ENCODE measurements at places on chromosomes 3 and 15.

DNA sequence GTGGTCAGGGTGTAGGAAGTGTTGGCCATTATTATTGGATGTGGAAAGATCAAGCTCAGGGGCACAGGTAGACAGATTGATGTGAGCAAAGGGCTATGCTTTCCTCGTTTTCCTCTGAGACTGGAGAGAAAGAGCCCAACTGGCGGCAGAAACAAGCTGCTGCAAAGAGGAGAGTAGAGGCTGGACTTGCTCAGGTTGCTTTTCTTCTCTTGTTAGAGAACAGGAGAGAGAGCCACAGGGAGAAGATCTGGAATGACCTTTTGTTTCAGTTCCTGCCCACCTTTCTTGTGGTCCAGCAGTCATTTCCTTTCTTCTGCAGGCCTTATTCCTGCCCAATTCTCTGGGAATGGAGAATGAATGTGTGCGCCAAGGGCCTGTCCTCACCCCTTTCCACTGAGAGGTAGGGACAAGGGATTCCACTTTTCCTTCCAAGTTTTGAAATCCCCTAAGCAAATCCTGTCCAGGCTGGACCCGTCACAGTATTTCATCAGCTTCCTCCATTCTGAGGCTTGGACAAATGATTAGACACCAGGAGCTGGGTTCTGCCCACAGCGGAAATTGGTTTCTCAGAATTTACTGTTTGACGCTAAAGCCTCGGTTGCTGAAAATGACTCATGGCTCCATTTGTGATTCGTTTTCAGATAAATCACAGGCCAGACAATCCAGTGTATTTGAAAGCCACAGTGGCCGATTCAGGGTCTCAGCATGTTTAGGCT lies 16.1 kb downstream of the ZNF80 start:
- DNase-seq, result peak; percentile 44

- DNase-seq, result no peak
These were observed 256.4 kb upstream of the UBE2E1 start for GRCh38 chr3:23549148-23549910.

- DNase-seq, result no peak
These were observed 11.6 kb downstream of the TAMM41 start for GRCh38 chr3:11835028-11835639.

- no peak for DNase-seq
These were observed 21.0 kb downstream of the PAQR5 start for GRCh38 chr15:69319384-69320375.

DNA sequence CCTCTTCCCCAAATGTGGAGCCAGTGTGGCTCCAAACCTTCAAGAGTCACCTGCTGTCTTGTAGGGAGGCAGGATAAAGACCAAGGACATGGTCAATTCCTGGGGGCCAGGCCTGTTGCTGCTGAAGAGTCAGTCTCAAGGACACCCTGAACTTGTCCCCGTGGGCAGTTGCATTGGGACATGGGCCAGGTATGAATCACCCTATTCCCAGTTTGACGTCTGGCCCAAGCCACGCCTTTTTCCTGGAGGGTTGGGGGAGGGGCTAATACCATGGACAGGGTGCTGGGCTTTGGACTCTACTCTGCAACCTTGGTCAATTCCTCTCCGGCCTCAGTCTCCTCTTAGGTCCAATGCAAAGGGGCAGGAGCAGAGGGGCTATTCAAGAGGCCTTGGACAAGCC lies 10.4 kb downstream of the ATP2B2 start:
- no peak for DNase-seq

DNA sequence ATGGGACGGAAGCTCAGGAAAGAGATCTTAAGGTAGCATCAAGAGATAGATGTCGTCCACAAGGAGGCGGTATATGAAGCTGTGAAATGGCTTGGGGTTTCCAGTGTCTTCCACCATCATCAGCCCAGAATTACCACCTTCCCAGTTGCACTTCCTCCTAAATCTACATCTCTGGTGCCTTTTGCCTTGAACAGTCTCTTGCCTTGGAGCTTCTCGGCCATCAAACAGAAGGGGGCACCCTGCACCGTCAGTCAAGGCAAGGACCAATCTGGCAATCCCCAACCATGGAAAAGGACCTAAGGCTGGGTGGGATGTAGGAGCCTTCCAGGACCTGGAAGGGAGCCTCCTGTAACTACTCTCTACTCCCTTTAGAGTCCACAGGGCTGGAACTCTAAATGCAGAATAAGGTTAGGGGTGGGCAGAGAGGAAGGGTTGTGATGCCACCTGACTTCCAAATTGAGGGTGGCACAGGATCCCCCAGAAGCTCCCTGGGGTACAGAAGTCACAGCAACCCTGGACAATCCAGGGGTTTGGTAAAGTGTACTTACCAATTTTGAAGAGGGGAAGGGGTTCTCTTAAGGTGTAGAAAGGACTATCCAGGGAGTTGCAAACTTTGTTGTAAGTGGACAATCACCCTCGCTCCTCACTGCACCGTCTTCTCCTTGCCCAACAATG lies 1.0 kb upstream of the RYR3 start:
- DNase-seq, result no peak

- DNase-seq, result no peak
These were observed 231.6 kb upstream of the AGTR1 start for GRCh38 chr3:148466143-148466542.

DNA sequence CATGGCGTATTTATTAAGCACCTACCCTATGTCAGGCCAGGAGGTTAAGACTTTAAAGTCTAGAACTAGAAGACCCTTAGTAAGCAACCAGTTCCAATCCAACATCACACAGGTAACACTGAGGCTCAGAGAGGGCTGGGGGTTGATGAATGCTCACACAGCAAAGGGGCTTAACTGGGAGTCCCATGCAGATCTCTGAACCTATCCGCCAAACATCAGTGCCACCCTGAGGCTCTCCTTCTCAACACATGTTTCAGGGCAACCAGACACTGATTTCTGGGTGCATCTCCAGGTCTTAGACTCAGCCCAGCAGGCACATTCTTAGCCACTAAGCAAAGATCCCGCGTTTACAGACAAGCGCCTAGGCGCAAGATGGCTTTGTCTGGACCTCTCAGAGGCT lies 92.0 kb upstream of the SLC6A11 start:
- no peak for DNase-seq

DNA sequence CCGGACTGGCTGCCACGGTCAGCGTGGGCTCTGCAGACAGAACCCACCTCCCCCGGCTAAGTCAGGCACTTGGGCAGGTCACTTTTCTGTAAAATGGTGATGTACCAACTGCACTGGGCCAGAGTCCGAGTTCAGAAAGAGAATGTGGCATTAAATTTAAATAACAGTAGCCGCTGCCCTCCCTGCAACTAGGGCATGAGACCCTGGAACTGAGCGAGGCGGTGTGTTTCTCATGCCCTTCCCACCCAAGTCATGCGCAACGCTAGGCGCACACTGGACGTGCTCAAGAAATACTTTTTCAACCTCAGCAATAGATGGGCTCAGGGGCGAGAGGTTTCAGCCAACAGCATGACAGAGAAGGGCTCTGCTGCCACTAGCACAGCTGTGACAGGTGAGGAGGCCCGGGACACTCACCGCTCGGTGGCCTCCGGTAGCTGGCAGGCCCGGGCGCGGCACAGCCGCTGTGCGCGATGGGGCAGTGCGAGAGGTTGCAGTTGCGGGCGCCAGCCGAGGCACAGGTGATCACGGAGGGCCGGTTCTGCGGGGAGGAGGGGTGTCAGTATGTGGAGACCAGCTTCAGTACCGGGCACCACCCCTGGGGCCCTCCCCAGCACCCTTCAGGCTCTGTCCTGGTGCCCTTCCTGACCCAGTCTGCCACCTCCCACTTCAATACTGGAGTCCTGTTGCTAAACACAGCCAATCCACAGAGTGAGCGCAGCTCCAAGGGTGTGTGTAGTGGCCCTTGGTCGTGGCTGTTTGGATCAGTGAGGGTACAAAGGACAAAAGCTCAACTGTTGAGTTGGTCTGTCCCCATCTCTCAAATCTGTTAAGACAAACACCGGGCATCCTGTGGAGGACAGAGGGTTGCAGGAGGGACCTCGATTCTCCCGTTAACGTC lies 84.5 kb downstream of the VGLL4 start:
- no peak for DNase-seq

DNA sequence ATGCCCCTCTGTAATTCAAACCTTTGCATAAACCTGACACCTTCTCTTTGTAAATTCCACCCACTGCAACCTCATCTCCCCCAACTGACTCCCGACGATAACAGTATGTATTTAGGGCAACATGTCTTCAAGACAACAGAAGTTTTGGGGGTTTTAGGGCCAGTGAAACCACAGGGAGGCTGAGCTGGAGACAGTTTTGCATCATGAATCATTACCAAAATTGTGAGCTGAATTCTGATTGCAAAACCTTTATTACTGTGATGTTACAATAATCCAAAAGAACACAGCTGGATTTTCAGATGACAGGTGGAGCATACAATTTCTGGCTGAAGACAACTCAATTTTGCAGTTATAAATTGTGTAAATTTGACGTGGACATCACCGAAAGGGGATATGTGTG lies 281.3 kb upstream of the TTC14 start:
- no peak for DNase-seq

GRCh38 chr3:42906070-42906847 lies at the start of gene ZNF662:
ZNF662 (plus strand) TSS chr3:42906142; CDS start chr3:42908115, 1,973 bp downstream.
- DNase-seq, result no peak

Data from stimulated activated CD8-positive, alpha-beta memory T cell treated with anti-CD3 and anti-CD28 coated beads, Interleukin-15, amount 100 ng/mL, for 4 hours (primary cell).